ENCODE measurements at places on chromosomes 2 and 18. TPM values are rescaled to one million over a fixed set of nuclear protein-coding genes. Genes with fewer than 3 reads are reported as not detected.

CD226 gene
- 1.5 TPM for total RNA-seq

GDF7 gene
- total RNA-seq: under 0.01 TPM

TNP1 gene
- not detected for total RNA-seq

DOK6 gene
- total RNA-seq: 8.0 TPM

ACSL3 gene
- total RNA-seq: 123 TPM

SRD5A2 gene
- 11.4 TPM for total RNA-seq

ASXL3 gene
- total RNA-seq: 1.6 TPM

AQP12A gene
- total RNA-seq: not detected

LYPD6B gene
- 18.6 TPM for total RNA-seq

CDKL4 gene
- 0.85 TPM for total RNA-seq

GNAL gene
- 1.3 TPM for total RNA-seq

C2orf15 gene
- total RNA-seq: not detected

CFC1 gene
- total RNA-seq: not detected

ABCG5 gene
- total RNA-seq: not detected

DHRS9 gene
- not detected for total RNA-seq

MYOM1 gene
- 0.36 TPM for total RNA-seq

PSD4 gene
- total RNA-seq: 13.6 TPM

GCG gene
- total RNA-seq: not detected

TACR1 gene
- total RNA-seq: 0.49 TPM

CNGA3 gene
- 0.12 TPM for total RNA-seq

CCT7 gene
- total RNA-seq: 166 TPM

LRRTM4 gene
- not detected for total RNA-seq

REG3A gene
- not detected for total RNA-seq

GTF2A1L gene
- 1.2 TPM for total RNA-seq

TPO gene
- not detected for total RNA-seq

ATRAID gene
- 153 TPM for total RNA-seq

TYMS gene
- 3.6 TPM for total RNA-seq

TMEM178A gene
- 0.24 TPM for total RNA-seq

ARMC9 gene
- 54.2 TPM for total RNA-seq
